ENCODE measurements at places on chromosomes 2 and 18.

- no peak for DNase-seq
Observed at GRCh38 chr18:40607542-40608148, 1347.4 kb upstream of the PIK3C3 start.

- DNase-seq, result no peak
Observed at GRCh38 chr2:208024091-208024490, 1.2 kb downstream of the PLEKHM3 start.

GRCh38 chr2:188430705-188431104, 139.0 kb downstream of the GULP1 start:
- DNase-seq, result no peak

DNA sequence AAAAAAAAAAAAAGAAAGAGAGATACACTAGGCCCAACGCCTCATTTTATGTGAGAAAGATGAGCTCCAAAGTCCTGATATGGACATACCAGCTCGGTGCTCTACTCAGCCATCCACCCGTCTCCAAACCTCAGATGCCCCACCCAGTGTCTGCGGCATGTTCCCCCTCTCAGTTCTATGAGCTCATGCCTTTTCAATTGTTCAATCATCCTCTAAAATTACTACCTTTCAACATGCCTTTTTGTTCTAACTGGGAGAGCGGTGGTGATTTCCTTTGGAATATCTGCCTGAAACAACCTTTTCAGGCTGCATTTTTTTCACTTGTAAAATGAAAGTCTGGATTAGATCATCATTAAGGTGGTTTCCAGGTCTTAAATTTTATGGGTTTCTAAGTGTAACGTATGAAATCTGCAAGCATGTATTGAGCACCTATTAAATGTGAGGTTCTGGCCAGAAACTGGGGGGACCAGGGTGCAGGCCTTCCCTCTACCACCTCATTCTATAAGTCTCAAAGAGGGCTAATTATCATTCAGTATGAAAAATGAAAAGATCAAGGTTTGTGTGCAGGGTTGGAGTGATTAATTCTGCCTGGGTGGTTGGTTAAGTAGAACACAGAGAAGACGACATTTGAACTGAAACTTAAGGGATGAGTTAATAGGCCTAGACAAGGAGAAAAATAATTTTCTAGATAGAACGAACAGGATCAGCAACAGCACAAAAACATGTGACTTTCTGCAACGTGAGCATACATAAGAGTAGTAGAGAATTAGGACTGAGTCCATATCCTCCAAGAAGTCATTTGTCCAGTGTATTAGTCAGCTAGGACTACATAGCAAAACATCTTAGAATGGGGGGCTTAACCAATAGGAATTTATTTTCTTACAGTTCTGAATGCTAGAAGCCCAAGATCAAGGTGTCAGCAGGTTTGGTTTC, 87.4 kb upstream of the GLS start:
- no peak for DNase-seq

- no peak for DNase-seq
Observed at GRCh38 chr2:191038741-191039140, 24.8 kb upstream of the STAT1 start.

- no peak for DNase-seq
Observed at GRCh38 chr18:58100154-58100553, 56.1 kb downstream of the NEDD4L start.

DNA sequence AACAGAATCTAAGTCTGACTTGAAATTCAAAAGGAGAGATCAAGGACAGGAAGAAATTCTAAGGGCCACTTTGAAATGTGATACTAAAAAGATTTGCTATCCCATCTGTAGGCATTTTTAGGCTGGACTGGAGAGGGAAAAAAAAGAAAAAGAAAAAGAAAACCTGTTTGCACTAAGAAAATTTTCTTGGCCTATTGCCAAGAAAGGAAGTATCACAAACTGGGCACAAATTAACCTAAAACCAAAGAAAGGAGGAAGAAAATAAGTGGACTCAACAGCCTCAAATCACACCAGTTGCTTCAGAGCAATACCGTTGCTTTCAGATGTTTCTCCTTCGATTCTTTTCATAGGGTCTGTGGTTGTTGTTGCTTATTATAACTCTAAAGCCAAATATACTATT, 287.9 kb upstream of the VRK2 start:
- DNase-seq, result no peak

DNA sequence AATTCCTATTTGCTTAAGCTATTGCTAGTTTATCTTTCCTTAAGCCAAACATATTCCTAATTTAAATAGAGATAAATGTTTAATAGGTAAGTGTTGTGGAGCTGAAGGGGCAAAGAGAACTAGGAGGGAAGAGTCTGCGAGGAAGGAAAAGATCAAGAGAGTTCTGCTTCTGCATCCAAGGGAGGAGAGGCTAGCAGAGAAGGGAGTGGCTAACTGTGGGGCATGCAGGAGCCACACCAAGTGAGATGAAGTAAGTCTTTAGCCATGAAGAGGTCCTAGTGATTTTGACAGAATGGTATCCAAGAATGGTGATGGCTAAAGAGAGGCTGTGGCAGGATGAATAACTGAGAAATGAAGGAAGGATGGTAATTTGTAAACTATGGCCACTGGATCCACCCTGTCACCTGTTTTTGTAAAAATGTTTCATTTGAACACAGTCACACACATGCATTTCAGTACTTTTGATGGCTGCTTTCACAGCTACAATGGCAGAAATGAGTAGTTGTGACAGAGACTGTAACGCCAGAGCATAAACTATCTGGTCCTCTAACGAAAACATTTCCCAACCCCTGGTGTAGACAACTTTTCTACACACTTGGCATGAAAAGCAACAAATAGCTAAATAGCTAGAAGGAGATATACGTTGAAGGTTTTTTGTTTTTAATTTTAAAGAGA, 15.6 kb downstream of the TPGS2 start:
- DNase-seq, result no peak

GRCh38 chr2:127122361-127123027, 15.5 kb upstream of the BIN1 start:
- no peak for DNase-seq

DNA sequence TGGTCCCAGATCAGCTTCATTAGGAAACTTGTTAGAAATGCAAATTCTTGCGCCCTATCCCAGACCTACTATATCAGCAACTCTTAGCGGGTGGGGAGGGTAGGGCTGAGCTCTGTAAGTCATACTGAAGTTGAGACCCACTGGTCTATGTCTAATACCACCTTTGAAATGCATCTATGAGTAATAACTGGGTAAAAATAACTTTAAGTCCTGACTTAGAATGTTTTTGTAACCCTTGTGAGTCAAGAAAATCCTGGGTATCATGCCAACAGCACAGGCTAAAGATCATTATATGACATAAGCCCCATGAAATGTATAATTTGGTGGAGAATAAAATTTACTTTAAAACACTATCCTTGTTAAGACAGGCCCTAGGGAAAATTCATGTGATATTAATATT, 41.4 kb downstream of the PRKD3 start:
- no peak for DNase-seq

GRCh38 chr2:178455947-178456346, 4.8 kb downstream of the PJVK start:
- no peak for DNase-seq

DNA sequence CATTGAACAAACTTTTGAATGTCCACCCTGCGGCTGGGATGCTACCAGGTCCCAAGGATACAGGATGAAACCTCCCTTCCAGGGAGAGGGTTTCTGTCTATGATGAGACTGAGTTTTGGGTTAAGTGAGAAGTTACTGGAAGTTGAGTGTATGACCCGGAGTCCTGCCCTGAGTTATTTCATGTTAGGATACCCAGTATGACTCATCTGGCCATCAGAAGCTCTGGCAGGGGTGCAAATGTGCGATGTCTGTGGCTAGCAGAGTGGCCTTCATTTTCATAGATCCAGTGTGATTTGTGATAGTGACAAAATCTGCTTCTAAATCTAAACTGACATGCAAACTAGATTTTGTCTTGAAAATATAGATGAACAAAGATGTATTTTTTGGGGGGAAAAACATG, 55.3 kb downstream of the KCTD1 start:
- no peak for DNase-seq

GRCh38 chr2:110731064-110731463, 1.3 kb upstream of the ACOXL start:
- DNase-seq, result no peak

GRCh38 chr2:227862741-227863588, 8.5 kb upstream of the DAW1 start:
- DNase-seq, result no peak

DNA sequence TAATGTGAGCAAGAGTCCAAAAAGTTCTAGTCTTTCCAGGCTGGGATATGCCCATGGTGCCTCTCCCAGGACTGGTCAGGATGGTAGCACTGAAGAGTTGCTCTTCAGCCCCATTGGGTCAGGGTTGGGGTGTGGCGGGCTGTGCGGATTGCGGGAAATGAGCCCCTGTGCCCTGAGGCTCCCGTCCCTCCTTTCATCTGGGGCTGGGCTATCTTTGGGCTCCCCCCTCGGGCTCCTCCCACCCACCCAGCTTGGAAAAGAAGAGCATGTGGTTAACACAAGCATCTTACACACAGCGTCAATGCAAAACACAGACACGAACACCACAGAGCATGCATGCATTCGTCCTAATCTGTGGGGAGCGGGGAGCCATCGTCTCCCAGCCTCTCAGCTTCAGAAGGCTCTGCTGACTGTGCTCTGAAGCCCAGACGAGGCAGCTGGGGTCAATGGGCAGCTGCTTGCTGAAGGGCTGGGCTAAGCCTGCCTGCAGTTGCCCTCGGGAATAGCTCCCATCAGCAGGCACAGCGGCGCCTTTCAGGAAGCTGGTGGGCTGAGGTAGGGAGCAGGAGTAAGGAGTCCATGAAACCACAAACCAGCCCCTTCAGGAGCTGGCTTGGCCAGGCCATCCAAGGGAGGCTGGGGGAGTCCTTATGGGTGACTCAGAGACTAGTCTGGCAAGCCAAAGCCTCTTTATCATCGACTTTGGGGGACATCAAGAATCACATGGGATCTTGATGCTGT, 112.9 kb downstream of the CLIP4 start:
- no peak for DNase-seq

- no peak for DNase-seq
Observed at GRCh38 chr2:134500211-134500935, 218.4 kb downstream of the TMEM163 start.

DNA sequence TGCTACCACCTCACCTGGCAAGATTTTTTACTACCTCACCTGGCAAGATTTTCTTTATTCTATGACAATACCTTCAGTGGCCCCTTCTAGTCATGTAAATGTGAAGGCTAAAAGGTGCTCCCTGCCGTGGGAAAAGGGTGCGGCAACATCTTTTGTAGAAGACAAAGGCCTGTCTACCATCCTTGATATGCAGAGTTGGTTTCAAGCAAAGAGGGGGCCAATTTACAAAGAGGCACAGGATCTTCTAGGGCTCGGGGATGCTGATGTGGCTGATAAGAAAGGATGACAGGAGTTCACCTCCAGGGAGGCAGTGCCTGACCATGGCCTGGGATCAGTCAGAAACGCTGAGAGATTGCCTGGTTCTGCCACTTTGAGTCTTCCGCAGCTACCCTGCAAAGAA, 165.4 kb upstream of the SLC1A4 start:
- DNase-seq, result no peak

- no peak for DNase-seq
Observed at GRCh38 chr2:55914786-55915185, 8.8 kb downstream of the EFEMP1 start.

DNA sequence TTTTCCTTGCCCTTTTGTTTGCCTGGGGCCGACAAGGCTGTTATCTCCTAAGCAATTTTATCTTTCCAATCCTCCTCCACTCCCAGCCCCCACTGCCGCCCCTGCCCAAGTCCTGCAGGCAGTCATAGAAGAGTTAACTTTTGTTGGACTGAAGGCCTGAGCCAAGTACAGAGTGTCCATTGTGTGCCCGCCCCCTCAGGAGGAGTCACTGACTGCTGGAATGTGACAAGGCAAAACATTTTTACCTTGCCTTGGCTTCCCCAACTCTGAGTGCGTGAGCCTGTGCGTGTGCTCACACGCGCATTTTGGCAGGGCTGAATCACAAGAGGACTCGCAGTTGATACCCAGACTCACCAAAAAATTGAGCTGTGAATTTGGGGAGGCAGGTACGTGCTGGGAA, 16.2 kb downstream of the SETBP1 start:
- no peak for DNase-seq

- no peak for DNase-seq
Observed at GRCh38 chr18:35777039-35777438, 195.4 kb upstream of the RMP24 start.

DNA sequence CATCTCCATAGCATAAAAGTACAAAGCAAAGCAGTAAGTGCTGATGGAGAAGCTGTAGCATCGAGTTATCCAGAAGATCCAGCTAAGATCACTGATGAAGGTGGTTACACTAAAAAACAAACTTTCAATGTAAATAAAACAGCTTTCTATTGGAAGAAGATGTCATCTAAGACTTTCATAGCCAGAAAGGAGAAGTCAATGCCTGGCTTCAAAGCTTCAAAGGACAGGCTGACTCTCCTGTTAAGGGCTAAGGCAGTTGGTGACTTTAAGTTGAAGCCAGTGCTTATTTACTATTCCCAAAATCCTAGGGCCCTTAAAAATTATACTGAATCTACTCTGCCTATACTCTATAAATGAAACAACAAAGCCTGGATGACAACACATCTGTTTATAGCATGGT, 44.0 kb downstream of the METTL8 start:
- DNase-seq, result no peak

DNA sequence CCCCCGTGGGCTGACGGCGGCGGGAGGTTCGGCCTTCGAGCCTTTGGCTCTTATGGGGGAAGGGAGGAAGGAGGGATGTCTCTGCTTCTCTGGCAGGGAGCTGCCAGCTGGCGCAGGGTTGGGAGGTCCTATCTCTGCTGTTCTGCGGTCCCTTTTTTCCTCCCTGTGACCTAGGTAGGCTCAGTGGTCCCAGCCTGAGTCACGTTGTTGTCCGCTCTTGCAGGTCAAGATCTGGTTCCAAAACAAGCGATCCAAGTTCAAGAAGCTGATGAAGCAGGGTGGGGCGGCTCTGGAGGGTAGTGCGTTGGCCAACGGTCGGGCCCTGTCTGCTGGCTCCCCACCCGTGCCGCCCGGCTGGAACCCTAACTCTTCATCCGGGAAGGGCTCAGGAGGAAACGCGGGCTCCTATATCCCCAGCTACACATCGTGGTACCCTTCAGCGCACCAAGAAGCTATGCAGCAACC, 2.5 kb downstream of the DLX1 start:
- DNase-seq, result no peak

DNA sequence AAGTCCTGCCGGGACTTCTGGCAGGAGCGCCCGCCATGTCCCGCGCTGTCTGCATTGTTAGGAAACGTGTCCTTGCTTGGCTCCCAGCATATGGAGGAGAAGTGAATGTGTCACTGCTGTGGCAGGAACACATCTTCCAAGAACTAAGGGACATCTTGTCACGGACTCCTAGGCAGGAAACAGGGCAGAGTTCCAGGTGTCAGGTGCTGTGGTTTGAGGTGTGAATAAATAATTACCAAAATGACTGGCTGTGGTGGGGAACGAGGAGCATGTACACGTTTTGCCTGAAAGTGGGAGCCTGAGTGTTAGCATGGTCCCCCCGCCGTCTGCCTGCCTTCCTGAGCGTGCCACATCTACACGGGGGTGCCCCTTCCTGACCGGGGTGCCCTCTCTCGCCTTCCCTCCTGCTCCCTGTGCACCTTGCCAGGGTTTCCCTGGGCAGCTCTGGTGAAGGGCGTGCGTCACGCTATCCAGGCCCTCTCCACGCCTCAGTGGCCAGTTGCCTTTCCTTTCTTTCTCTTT, 237.5 kb downstream of the LDLRAD4 start:
- no peak for DNase-seq

- DNase-seq, result no peak
Observed at GRCh38 chr2:9167718-9168657, 38.6 kb upstream of the ASAP2 start.

- no peak for DNase-seq
Observed at GRCh38 chr2:197170208-197170607, 140.4 kb downstream of the ANKRD44 start.
